Progenitor cell of endocrine pancreas (in vitro differentiated cells): ENCODE measurements at places on chromosomes 2 and 18. TPM values are rescaled to one million over a fixed set of nuclear protein-coding genes. Genes with fewer than 3 reads are reported as not detected.

DNA sequence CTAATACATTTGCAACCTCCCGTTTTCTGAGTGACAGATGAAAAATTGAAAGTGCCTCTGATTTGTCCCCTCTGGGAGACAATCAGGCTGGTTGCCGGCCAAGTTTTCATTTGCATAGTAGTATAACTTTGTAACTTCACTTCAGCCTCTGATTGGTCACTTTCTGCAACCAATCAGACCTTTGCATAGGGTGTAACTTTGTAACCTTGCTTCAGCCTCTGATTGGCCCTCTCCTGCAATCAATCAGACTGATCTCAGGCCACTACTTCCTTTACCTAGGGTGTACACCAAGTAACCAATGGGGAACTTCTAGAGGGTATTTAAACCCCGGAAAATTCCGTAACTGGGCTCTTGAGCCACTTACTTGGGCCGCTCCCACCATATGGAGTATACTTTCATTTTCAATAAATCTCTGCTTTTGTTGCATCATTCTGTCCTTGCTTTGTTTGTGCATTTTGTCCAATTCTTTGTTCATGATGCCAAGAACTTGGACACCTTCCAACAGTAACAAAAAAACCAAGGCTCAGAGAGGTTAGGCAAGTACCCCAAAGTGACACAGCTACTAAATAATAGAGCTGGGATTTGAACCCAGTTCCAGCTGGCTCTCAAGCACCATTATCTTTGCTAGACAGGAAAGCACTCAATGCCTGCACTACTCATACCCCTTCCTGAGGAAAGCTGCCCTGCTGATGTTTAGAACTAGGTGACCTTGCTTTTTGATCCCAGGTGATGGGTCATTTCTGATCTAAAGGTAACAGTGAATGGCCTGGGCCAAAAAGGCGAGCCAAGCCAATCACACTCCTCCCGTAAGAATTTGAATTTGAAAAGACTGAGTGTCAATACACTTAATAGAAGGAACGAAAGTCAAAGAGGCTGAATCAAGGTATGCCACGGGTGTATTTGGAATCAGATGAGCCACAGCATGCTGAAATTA, 10.9 kb upstream of the MYOM1 start:
- no peak for DNase-seq

DNA sequence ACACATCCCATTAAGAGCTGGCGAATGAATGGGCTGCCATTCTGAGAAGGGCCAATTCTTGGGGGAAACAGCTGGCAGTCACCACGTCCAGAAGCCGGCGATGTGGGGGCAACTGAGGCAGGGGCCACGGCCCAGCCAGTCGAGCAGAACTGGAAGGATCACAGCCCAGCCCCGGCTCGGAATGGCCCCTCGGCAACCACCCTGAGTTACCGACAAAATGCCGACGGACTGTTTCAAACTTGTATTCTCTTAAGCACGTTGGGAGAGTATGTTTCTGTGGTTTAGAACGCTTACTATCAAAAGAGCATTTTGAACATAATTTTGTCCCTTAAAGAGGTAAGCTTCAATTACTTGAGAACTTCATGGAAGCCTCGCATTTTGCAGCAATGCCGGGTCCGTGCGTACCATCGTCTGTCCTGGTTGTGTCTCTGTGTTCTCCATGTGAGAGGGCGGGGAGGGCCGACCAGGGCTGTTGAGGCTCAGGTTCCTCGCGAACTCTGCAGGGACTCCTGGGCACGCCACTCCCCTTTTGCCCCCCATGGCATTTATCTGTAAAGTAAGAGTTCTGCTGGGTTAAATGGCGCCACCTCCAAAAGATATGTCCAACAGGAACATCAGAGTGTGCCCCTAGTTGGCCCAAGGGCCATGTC, 155.9 kb downstream of the TWIST2 start:
- no peak for DNase-seq

DNA sequence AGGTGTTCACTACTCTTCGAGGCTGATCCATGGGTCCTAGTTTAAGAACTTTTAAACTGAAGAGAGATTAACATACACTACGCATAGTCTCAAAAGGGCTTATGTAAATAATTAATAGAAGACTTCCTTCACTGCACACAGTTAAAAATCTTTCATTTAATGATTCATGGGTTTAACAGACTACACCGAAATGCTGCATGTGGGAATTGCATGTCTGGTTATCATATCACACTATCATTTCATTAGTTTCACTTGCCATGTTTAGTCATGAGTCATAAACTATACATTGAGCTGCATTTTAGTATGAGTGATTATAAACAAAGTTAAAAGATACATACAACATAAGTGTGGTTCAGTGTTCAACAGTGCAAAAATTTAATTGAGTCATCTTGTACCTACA, 31.2 kb downstream of the GLS start:
- no peak for DNase-seq

GRCh38 chr2:73217160-73217559, 3.1 kb downstream of the SMYD5 start:
- DNase-seq, result no peak

- DNase-seq, result no peak
These were observed 60.0 kb upstream of the DTNA start for GRCh38 chr18:34650121-34650545.

GRCh38 chr2:60581433-60582282, 28.2 kb upstream of the BCL11A start:
- peak; percentile 77 for DNase-seq

DNA sequence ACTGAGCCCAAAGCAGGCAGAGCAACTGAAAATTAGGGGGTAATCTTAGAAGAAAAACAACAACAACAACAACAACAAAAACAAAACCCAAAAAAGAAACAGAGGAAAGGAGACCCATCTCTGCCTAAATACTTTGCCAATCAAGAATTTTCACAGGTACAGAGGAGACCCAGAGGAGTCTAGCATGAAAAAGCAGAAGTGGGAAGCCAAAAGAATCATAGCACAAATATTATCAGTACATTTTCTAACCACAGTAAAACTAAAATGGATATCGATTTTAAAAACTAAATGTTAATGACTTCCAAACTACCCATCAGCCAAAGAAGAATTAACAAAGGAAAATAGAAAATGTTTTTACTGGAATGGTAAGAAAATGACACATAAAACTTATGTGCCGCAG, 148.1 kb downstream of the BAZ2B start:
- no peak for DNase-seq

DNA sequence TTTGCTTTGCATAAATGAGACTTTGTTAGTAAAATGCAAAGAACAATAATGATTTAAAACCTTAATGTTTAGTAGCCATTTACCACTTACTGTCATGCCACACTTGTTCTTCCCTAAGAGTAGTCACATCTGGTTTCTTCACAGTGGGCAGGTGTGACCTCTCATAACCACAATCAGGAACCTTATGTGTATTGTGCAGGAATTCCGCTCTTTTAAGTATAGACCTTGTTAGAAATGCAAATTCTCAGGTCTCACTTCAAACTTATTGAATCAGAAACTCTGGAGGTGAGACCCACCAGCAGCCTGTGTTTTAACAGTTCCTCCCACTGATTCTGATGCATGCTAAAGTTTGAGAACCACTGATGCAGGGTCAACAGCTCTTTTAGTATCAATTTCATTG, 518.8 kb upstream of the MEX3C start:
- no peak for DNase-seq

DNA sequence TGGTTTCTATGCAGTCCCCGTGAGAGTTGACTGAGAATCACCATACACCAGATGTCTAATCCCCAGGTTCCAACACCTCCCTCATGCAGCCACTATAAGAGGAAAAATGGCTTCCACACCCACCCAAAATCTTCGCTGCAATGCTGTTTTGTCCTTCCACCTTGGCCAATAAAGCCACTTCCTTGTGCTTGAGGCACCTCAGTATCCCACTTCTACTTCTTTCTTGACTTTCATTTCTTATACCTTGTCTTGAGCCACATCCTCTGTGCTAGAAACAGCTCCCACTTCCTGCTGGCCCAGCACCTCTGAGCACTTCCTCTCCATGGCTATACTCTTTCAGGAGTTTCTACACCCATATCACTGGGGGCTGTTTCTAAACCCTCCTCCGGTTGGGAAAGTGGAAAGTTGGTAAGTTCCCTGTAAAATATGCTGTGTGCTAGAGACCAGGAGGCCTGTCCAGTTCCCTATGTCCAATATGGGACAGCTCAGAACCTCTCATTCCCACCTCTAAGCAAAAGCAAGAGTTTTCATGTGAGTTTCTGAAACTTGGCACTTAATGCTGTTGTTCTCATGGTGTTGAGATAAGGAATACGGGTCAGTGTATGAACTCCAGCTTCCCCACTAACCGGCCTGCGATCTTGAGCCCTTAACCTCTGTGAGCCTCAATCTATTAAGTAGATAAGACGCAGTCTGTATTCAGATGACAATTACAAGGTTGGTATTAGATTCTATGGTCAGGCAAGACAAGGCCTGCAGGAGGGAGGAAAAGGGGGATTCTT, 209.1 kb upstream of the ID2 start:
- DNase-seq, result no peak

- no peak for DNase-seq
These were observed 1103.9 kb upstream of the KLHL29 start for GRCh38 chr2:22281033-22281432.

GRCh38 chr2:54867457-54867856, 144.0 kb downstream of the EML6 start:
- DNase-seq, result no peak

DNA sequence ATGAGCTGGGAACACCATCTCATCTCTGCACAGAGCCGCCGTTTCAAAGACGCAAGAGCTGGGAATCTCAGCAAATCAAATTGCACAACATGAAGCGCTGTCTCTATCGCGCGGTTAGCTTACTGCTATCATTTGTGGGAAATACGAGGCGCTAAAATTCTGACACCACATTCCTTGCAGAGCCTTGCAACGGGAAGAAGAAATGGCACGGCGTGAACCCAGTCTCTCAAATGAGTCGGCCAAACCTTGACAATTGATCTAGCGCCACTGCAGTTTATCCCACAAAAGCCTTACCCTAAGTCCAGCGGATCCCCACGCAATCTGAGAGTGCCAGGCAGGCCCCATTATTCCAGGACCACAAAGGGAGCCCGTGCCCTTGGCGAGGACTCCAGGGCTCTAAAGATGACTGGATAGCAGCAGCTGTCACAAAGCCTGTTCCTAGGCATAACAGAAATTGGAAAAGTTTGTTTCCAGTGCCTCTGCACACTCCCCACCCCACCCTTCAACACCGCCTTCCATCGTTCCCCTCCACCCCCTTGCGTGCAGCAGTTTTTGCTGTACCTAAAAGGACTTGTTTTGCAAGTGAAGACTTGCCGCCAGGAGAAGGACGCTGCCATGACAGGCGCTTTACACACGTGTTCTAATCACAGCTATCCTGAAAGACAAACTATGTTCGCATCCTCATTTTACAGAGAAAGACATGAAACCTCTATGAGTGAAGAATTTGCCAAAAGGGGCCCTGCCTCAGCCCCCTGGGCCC, 252.4 kb downstream of the EIPR1 start:
- no peak for DNase-seq

DNA sequence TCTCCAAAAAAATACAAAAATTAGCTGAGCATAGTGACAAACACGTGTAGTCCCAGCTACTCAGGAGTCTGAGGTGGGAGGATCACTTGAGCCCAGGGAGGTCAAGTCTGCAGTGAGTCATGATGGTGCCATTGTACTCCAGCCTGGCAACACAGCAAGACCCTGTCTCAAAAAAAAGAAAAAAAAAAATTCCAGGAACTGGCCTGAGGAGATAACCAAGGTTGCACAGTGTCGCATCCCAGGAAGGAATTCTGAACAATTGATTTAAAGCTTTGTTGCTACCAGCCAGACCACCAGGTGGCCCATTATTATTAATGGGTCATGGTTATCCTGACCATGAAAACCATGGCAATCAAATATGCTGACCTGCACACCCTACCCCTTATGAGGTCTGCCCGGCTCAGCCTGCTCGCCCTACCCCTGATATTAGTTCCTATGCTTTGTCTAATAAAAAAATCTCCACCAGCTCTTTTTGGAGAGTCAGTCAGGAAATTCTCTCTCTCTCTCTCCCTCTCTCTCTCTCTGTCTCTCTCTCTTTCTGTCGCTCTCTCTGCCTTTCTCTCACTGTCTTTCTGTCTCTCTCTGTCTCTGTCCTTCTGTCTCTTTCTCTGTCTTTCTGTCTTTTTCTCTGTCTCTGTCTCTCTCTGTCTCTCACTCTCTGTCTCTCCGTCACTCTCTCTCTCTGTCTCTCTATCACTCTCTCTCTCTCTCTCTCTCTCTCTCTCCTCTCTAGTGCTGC, 73.7 kb downstream of the NCAPH start:
- no peak for DNase-seq

DNA sequence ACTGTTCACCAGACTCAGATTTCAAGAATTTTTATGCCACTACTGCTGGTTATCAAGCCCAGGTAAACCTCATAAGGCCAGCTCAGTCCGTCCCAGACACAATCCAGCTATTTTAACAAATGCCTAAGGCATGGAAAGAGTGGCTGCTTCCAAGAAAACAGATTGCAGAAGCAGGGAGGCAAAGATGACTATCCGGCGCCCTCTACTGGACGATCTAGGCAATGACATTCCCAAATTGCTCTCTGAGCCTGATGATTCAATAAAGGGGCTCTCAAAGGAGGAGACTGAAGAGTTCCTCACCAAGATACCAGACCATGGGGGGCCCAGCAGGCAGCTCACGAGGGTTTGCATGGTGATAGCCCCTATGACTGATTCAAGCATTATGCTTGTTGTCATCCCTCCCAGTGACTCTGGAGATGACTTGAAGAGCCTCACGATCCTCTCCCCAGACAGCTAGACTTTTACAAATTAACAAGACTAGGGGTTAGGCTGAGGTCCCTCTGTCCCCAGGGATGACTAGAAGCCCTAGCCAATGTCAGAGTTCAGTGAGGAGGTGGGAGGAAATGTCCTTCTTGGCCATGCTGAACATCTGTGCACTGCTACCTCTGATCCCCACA, 25.0 kb downstream of the SERPINB8 start:
- peak; percentile 22 for DNase-seq

DNA sequence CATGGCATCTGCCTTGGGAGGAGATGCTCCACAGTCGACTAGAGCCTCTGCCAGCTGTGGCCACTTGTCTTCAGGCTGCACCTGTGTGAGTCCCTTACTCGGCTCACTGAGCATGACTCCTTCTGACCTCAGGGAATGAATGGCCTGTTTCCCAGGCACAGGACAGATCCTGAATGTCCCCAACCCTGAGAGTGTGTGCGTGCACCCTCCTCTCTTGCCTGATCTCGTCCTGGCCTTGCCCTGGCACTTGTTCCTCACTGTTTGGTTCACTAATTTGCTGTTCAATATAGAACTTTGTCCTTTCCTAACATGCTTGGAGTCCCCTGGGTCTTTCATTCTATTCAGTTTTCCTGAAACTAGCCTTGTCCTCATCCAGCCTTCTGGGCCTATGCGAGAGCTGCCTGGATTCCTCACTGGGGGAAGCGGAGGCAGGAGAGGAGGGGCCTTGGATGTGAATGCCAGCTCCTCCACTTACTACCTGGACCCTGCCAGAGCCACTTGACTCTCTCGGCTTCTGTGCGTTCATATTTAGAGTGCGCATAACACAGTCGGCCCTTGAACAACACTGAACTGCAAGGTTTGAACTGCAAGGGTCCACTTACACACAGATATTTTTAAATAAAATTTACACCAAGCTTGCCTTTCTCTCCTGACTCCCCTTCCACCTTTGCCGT, 184.8 kb downstream of the ACKR3 start:
- no peak for DNase-seq

The FAP gene
- total RNA-seq, result not detected in 2 replicates

The CNTNAP5 gene
- total RNA-seq, result 5.3 and 8.9 TPM in 2 replicates

The IL18RAP gene
- not detected in 2 replicates for total RNA-seq

The CYS1 gene
- total RNA-seq, result 2.3 and 2.5 TPM in 2 replicates

The SYT4 gene
- 4.6 and 4.8 TPM in 2 replicates for total RNA-seq

The STPG4 gene
- total RNA-seq, result 0.33 and 0.34 TPM in 2 replicates

The ABHD1 gene
- 0.31 and 0.34 TPM in 2 replicates for total RNA-seq

The COL4A3 gene
- 0.09 and 0.34 TPM in 2 replicates for total RNA-seq
